ENCODE measurements at places on chromosomes 6 and 20. TPM values are rescaled to one million over a fixed set of nuclear protein-coding genes. Genes with fewer than 3 reads are reported as not detected.

NCR2 gene
- total RNA-seq = not detected

LPA gene
- total RNA-seq = not detected

ENPP4 gene
- total RNA-seq = 5.7 TPM

PLA2G7 gene
- 0.48 TPM for total RNA-seq

GRCh38 chr20:6299456-6299855 is 176.6 kb upstream of the FERMT1 start:
- H3K27ac ChIP-seq = no peak overlapping the region
- DNase-seq = peak; percentile 7
- H3K27me3 ChIP-seq = no peaks in the 10 kb centered on the region
- H3K4me1 ChIP-seq = no peaks in the 10 kb centered on the region
- no peaks in the 10 kb centered on the region for H3K36me3 ChIP-seq

DNA sequence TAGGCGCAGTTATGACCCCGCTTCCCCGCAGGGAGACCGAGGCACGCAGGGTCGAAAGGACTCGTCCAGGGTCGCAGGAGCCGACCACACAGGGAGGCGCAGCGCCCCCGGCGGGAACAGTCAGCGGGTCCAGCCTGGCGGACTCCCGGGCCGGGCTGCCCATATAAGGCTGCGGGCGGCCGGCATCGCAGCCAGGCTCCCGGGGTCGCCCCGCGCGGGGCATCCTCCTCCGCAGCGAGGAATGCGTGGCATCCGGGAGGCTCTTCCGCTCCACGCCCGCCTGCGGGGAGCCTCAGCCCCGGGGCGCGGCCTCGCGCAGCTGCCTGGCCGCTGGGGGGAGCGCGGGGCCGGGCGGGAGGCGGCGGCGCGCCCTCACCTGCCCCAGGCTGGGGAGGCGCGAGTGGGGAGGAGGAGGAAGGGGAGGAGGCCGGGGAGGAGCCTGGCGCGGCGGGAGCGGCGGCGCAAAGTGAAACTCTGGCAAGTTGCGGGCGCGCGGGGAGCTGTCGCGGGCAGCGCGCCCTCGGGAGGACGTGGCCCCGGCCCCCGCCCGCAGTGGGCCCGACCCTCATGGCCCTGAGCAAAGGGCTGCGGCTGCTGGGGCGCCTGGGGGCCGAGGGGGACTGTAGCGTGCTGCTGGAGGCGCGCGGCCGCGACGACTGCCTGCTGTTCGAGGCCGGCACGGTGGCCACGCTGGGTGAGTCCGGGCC is at the start of gene SYNJ2:
Gene SYNJ2, plus strand, starts transcription at position 469 of the 707 bp plus-strand sequence. Its CDS starts 99 bp downstream, at position 568.
- peak within 1 kb of the TSS; percentile 86 for H3K4me3 ChIP-seq
- H3K27ac ChIP-seq = peak within 1 kb of the TSS; percentile 47
- H3K27me3 ChIP-seq = no peaks in the 10 kb centered on the region
- H3K4me1 ChIP-seq = peaks cover 33% of the 10 kb centered on the region
- DNase-seq = peak; percentile 68
- H3K36me3 ChIP-seq = no peaks in the 10 kb centered on the region

GRCh38 chr6:36586606-36587005 is 7.6 kb upstream of the SRSF3 start:
- no peaks in the 10 kb centered on the region for H3K27me3 ChIP-seq
- H3K4me3 ChIP-seq = no peak overlapping the region

GRCh38 chr6:106113256-106113959 is 27.3 kb downstream of the PRDM1 start:
- H3K27me3 ChIP-seq = no peaks in the 10 kb centered on the region
- DNase-seq = no peak

GRCh38 chr20:49187330-49187850 is 744 bp downstream of the STAU1 start:
- peaks cover 8% of the 10 kb centered on the region for H3K4me1 ChIP-seq
- H3K4me3 ChIP-seq = peak overlapping the region; percentile 86
- H3K27me3 ChIP-seq = no peaks in the 10 kb centered on the region
- peak overlapping the region; percentile 79 for H3K27ac ChIP-seq
- no peak for DNase-seq
- no peaks in the 10 kb centered on the region for H3K36me3 ChIP-seq

DNA sequence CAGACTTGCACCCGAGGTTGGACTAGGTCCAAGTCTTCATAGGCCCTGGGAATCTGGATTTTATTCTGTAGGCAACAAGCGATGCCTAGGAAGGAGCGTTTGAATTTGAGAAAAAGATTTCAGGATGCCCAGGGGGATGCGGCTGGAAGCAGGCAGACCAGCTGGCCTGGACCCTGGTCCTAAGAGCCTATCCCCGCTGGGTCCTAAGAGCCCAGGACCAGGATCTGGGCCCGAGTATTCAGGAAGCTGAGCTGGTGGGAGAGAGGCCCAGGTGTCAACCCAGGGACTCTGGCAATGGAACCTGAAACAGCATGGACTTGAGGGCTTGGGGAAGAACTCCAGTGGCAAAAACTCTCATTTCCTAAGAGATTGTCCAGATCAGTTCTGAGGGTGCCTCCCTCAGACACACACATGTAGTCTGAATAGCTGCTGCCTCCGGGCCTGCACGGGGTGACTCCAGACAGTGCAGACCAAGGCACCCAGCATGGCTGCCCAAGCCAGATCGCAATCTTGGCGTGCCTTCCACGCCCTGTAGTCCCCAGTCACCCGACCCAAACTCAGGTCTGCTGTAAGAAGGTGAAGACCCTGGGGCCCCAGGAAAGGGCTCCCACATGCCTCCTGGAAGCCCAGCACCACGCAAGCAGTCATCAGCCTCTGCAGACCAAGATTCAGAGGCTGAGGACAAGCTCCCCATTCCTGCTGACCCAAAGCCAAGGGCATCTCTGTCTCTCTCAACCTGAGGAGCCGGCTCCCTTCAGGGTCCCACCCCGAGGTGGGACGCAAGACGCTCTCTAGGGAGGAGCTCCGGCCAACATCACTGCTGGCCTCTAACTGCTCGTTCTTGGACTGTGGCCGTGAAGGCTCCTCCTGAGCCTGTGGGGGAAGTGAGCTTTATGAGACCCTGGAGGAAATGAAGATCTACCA is 34.4 kb downstream of the RRBP1 start:
- no peak overlapping the region for H3K27ac ChIP-seq
- H3K36me3 ChIP-seq = peaks cover 7% of the 10 kb centered on the region
- H3K4me3 ChIP-seq = no peak overlapping the region

Data from astrocyte (in vitro differentiated cells and primary cell).